ENCODE measurements at places on chromosomes 13 and 19. TPM values are rescaled to one million over a fixed set of nuclear protein-coding genes. Genes with fewer than 3 reads are reported as not detected.

Gene GNG7
- total RNA-seq: 45.1 TPM

DNA sequence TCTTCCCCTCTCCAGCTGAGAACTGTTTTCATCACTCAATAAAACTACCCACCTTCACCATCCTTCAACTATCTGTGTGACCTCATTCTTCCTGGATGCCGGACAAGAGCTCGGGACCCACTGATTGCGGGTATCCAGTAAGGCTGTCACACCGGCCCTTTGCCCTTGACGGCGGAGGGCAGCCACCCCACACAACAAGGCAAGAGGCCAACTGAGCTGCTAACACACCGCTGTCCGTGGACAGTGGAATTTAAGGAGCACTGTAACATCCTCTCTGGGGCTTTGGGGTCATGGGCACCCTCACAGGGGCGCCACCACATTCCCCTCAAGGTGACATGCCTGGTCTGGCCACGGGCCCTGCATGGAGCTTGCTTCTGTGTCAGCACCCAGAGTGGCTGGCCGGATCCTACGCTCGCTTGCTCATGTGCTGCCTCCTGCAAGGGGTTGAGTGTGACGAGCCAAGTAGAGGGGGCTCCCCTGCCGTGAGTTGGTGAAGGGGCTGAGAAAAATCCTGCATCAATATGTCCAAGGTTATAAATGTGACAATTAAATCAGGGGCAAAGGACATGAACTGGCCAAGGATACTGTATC, 31.4 kb downstream of the LHFPL6 start:
- peak; percentile 77 for DNase-seq

- DNase-seq: no peak
Measured at GRCh38 chr13:33639158-33639557, 178.8 kb upstream of the RFC3 start.

DNA sequence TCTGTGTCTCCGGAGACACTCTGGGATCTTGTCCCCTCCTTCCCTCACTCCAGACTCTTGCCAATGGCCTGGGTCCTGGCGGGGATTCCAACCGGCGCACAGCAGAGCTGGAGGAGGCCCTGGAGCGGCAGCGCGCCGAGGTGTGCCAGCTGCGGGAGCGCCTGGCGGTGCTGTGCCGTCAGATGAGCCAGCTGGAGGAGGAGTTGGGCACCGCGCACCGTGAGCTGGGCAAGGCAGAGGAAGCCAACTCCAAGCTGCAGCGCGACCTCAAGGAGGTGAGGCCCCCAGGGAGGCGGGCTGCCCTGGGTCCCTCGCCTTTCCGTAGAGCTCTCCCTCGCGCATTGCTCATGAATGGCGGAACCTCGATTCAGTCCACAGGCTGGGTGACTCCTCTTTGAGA, 11.0 kb downstream of the PPFIA3 start:
- no peak for DNase-seq

DNA sequence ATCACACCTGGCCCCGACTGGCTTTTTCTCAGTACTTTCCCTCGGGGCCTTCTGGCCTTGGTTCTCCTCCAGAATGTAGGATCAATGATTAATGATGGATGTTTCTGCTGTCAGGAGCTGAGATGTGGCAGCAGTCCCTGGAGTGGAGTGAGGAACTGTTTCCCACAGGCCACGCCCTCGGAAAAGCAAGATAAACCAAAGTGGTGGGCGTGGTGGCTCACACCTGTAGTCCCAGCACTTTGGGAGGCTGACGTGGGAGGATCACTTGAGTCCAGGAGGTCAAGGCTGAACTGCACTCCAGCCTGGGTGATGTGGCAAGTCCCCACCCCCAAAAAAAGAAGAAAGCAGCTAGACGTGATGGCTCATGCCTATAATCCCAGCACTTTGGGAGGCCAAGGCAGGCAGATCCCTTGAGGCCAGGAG, 7.1 kb upstream of the SHFL start:
- DNase-seq: no peak

- DNase-seq: no peak
Measured at GRCh38 chr13:74678308-74678965, 544.2 kb upstream of the KLF12 start.

DNA sequence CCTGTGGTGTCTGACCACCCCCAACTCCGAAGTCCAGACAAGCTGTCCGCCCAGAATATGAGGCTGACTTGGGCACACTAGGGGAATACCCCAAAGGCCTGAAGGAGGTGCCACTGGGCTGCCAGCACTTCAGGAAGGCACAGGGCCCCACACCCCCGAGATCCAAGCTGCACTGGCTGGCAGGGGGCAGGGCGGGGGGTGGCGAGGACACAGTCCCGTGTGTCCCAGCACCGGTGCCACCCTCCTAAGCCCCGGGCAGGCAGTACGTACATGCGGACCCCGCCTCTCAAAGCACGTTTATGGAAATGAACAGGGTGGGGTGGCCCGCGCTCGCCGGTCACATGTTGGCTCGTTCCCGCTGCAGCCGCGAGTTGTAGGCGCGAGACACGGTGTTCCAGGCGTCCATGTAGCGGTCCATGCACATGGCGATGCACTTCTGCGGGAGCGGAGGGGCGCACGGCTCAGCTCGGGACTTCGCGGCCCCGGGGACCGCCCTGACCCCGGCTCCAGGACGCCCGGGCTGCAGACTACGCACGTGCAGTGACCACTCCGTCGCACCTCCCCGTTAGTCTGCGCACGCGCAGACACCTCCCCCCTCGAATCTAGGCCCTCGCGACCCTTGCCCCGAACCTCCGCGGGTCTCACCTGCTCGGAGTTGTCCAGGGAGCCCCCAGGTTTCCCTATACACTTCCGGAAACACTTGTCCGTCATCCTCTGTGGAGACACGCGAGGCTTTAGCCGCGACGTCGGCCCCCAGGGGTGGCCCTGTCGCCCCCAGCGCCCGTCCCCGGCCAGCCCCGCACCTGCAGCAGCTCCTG, 566 bp downstream of the TIMM13 start:
- no peak for DNase-seq

DNA sequence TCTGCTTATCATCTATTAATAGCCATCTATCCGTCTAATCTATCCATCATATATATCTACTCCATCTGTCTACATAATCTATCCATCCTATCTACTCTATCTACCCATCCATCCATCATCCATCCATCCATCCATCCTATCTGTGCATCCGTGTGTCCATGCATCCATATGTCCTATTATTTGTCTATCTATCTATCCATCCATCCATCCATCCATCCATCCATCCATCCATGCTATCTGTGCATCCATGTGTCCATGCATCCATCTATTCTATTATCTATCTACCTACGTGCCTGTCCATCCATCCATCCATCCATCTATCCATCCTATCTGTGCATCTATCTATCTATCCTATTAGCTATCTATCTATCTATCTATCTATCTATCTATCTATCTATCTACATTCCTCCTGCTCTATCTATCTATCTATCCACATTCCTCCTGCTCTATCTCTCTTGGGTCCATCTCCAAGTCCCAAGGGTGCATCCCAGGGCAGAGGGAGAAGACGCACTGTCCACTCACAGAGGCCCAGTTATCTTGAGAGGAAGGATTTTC, 1.9 kb downstream of the CYP4F2 start:
- no peak for DNase-seq

- no peak for DNase-seq
Measured at GRCh38 chr13:64725492-64725891, 2504.6 kb downstream of the PCDH9 start.

- no peak for DNase-seq
Measured at GRCh38 chr19:41420101-41420880, 6.9 kb downstream of the B3GNT8 start.

DNA sequence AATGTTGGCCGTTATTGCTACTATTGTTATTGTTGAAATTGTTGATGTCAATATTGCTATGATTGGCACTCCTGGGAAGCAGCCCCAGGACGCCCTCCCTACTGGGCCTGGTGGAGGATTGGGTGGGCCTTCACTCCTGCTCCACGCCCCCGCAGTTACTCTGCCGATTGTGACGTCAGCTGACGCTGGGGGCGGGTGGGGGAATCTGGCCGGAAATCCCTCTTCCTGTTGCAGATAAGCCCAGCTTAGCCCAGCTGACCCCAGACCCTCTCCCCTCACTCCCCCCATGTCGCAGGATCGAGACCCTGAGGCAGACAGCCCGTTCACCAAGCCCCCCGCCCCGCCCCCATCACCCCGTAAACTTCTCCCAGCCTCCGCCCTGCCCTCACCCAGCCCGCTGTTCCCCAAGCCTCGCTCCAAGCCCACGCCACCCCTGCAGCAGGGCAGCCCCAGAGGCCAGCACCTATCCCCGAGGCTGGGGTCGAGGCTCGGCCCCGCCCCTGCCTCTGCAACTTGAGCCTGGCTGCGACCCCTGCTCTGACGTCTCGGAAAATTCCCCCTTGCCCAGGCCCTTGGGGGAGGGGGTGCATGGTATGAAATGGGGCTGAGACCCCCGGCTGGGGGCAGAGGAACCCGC, at the start of gene ETV2:
Gene ETV2, plus strand, starts transcription at position 231 of the 637 bp plus-strand sequence. CDS start 716 bp downstream, outside the sequence.
- DNase-seq: peak; percentile 55

DNA sequence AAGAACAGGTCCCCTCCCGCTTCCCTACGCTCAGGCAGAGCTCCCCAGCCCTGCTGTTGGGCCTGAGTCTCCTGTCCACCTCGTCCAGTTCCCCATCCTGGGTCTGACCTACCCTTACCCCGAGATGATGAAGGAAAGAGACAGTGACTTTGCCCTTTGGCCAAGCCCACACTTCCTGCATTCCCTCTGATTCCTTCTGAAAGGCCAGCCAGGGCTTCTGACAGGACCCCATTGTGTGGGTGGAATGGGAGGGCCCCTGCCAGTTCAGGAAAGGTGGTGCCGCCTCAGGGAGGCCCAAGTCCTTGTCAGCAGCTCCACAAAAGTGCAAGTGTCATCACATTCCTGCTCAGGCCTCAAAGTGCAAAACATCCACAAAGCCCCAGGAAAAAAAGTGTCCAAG, 177.8 kb downstream of the PAN3 start:
- no peak for DNase-seq

- no peak for DNase-seq
Measured at GRCh38 chr13:78910147-78910546, 251.2 kb upstream of the OBI1 start.

DNA sequence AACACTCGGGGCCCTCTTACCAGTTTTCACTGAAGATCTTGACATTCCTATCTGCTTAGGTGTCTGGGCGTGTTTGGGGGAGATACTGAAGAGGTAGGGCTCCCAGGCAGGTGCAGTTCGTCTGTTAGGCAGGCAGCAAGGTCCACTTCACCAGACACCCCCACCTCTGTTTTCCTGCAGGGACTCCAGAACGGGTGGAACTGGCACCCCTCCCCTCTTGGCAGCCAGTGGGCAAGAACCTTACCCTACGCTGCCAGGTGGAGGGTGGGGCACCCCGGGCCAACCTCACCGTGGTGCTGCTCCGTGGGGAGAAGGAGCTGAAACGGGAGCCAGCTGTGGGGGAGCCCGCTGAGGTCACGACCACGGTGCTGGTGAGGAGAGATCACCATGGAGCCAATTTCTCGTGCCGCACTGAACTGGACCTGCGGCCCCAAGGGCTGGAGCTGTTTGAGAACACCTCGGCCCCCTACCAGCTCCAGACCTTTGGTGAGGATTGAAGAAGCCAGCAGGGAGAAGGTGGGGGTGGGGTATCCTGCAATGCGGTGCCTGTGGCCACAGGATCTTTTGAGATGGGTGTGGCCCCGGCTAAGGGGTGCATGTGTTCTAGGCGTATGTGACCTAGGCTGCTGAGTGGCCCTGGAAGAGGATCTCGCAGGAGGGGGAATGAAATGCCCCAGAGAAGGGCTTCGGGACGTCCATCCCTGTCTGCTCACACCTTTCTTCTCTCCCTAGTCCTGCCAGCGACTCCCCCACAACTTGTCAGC, 3.3 kb upstream of the ICAM4 start:
- DNase-seq: no peak

- DNase-seq: no peak
Measured at GRCh38 chr19:54017261-54017660, 25.8 kb downstream of the CACNG6 start.

Data from heart right ventricle (tissue), 16 donors.